ENCODE measurements at places on chromosomes 2 and 18.

DNA sequence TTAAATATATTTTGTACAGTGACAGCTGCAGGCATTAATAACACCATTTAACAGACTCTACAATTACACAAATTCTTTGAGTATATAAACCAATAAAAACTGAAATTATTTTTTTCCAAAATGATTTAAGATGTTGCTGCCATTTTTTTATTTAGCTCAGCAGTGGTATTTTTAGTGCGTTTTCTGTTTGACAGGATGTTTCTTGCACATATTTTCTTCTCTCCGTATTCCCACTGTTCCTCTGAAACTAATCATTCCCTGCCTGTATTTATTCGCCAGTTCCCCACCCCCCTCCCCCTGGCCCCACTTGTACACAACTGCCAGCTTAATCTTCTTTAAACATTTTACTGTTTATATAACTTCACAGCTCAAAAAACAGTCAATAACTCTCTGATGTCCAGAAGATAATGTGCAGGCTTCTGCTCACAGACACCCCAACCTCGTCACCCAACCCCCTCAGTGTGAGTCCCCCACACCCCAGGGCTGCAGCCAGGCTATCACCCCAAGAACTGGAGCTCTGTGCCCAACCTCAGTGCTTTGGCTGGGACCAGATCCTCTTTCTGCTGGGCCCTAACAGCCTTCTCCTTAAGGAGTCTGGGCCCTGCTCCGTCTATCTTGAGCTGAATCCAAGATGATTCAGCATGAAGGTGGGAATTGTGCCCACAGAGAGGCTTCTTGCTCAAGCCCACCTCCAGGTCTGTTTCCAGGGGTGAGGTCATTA lies 41.6 kb upstream of the MAP4K4 start:
- no peak for DNase-seq

DNA sequence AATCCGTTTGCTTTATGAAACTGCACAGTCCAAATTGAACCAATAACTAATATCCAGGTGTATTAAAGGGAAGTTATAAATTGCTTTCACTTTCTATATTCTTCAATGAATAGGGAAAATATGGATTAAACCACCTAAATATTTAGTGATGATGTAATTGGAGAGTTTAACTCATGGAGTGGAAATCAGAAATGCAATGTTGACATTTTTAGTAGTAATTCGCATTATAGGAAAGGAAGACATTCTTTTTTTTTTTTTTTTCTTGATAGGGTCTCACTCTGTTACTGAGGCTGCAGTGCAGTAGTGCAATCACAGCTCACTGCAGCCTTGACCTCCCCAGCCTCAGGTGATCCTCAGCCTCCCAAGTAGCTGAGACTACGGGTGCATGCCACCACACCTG lies 321.9 kb downstream of the RNF144A start:
- DNase-seq, result no peak

- DNase-seq, result no peak
These were observed 638 bp downstream of the ZNF521 start for GRCh38 chr18:25351280-25351775.

DNA sequence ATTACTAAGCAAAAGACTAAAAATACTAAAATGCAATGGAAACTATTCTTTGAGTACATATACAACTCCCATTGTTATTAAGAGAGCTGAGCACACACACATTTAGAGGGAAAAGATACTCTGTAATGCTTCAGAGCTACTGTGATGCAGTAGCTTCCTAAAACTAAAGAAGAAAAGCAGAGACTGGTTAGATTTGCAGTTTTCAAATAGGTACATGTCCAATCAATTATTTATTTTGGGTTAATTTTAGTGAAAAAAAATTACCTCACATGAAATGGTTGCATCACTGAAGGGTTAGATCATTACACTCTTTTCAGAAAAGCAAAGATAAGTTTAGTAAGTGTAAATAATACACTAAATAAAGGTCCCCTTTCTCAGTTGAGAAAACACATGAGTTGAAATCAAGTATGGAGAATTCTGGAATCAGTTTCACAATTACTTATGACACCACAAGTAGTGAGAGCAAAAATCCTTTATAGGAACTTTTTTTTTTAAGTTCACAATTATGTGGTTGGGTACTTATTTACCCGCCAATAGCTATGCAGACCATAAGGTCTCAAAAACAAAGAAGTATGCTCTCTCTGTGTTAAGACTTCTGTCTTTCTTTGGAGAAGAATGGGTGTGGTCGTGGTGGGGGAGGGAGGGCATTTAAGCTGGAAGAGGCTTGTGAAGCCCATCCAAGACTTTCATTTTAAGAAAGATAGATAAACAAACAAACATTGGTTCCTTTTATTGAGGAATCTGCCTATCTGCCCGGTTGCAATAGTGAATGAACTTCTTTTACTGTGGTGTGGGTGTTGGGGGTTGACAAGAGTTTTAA lies 25.3 kb upstream of the SERTAD2 start:
- DNase-seq, result no peak

DNA sequence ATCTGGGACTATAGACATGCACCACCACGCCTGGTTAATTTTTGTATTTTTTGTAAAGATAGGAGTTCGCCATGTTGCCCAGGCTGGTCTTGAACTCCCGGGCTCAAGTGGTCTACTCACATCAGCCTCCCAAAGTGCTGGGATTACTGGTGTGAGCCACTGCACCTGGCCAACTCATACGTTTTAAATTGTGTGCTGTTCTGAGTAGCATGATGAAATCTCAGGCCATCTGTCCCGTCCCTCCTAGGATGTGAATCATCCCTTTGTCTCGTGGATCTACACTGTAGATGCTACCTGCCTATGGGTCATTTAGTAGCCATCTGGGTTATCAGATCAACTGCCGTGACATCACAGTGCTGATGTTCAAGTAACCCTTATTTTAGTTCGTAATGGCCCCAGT lies 38.5 kb upstream of the RMP24 start:
- no peak for DNase-seq

DNA sequence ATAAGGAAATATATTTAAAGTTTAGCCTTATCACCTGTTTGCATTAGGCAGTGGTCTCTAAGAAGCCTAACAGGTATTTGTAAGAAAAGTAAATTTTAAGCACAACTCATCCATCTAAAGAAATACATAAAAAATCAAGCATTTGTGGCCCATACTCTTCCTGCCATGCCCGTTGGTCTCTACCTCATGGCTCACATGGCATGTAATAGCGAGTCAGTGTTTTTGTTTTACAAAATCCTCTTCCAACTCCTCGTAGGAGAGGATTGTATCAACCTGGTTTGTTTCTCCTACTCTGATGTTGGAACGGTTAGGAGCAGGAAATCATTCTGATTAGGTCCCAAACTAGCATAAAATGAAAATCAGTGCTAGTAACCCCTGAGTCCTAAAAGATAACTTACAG lies 91.8 kb downstream of the FMNL2 start:
- no peak for DNase-seq

GRCh38 chr2:10196948-10197696 lies 74.6 kb downstream of the RRM2 start:
- no peak for DNase-seq

DNA sequence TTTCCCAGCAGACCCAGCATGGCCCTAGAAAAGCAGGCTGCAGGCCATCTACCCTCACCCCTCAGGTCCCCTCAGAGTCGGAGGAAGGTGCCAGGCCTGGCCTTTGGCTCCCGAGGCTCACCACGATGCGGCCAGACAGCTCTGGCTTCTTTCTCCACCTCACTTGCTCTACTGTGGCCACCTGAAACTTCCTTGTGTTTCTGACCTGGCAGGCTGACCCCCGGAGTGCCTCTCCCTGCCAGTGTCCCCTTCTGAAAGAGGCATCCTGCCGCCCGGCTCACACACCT lies 375.0 kb upstream of the HS6ST1 start:
- DNase-seq, result no peak

DNA sequence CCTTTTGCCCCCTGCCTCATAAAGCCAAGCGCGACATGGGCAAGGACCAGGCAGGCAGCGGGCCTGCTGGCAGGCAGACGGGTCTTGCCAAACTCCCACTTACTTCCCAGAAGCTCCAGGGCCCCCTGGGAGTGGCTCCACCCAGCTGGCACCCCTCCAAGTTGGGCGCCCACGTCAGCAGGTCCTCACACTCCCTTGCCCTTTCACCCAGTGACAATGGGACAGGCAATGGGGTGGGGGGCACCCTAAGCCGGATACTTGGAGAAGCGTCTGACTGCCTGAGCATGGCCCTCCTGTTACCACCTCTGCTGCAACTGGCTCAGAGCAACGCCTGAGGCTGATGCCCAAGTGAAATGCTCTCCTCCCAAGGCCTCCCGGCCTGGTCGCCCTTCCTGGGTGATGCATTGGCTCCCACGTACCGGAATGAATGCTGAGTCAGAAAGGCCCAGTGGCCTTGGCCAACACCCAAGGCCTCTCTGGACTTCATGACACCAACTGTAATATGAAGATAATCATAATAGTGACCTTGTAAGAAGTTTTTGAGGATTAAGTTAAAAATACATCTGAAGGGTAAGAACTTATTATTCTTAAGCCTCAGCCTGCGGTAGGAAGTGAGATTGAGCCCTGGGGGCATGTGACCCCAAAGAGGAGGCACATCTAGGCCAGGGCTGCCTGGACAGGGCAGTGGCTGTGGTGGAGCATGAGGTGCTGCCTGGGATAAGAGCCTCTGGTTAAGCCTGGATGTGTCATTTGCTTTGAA lies 31.6 kb downstream of the KCNK3 start:
- DNase-seq, result no peak

- DNase-seq, result no peak
These were observed 601.7 kb upstream of the VRK2 start for GRCh38 chr2:57444752-57445430.

- DNase-seq, result no peak
These were observed 31.0 kb downstream of the CELF4 start for GRCh38 chr18:37534627-37535026.

DNA sequence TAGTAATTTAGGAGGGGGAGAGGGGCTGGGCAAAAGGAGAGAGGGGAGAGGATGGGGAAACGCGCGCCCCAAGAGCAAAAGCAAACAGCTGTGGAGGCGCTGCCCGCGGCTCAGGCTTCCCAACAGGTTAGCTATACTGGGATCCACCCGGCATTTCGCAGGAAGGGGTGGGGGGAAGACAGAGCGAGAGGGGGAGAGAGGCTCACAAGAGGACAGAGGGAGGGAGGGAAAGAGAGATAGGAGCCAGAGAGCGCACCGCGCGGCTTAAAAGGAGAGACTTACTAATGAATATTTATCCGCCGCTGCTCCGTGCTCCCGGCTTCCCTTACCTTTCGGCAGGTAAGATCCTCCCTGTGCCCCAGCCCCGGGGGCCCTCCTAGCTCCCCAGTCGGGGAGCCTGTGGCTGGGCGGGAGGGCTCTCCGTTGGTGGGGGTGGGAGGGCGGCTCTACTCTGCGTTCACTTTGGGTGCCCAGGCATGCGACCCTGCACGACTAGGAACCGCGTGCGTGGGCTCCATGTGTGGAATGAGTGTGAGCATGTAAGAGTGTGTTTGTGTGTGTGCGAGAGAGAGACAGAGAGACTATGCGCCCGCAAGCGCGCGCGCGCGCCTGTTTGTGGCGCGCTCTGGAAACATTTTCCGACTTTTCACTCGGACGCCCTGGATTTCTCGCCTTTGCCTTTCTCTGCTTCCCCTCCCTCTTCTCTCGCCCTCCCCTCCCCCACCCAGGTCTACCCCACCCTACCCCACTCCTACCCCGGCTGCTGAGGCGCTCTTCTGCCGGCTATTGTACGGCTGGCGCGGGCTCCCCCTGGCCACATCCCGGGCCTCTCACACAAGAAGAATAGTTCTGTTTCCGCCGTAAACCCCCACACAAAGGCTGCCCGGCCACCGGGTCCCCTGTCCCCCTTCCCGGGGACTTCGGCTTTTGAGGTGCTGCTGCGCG lies 7.2 kb upstream of the SIX3 start:
- no peak for DNase-seq

GRCh38 chr2:167706800-167707199 lies 540.6 kb downstream of the STK39 start:
- no peak for DNase-seq

DNA sequence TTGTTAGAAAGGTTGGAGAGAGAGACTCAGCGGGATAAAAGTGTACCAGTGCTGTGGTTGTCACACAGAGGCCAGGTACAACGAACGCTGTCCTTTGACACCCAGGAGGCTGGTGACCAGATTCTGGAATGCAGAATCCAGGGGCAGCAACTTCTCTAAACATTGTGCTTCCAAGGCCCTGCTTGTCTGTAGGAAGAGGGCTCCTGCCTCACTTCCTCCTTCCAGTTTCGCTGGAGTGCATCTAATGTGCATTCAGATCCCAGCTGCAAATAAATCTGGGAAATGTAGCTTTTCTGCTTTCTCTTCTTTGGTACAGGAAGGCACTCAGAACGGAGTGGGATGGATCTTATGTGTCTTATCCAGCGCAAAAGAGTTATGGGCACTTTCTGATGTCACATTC lies 171.8 kb upstream of the ATP5MC3 start:
- no peak for DNase-seq

GRCh38 chr2:123732563-123732962 lies 292.5 kb upstream of the CNTNAP5 start:
- no peak for DNase-seq

- DNase-seq, result no peak
These were observed 105.3 kb downstream of the TSN start for GRCh38 chr2:121860758-121861227.

- peak; percentile 12 for DNase-seq
These were observed 45.6 kb downstream of the ZNF519 start for GRCh38 chr18:14086458-14087231.

- DNase-seq, result no peak
These were observed 2.4 kb upstream of the VPS54 start for GRCh38 chr2:64021578-64021977.

DNA sequence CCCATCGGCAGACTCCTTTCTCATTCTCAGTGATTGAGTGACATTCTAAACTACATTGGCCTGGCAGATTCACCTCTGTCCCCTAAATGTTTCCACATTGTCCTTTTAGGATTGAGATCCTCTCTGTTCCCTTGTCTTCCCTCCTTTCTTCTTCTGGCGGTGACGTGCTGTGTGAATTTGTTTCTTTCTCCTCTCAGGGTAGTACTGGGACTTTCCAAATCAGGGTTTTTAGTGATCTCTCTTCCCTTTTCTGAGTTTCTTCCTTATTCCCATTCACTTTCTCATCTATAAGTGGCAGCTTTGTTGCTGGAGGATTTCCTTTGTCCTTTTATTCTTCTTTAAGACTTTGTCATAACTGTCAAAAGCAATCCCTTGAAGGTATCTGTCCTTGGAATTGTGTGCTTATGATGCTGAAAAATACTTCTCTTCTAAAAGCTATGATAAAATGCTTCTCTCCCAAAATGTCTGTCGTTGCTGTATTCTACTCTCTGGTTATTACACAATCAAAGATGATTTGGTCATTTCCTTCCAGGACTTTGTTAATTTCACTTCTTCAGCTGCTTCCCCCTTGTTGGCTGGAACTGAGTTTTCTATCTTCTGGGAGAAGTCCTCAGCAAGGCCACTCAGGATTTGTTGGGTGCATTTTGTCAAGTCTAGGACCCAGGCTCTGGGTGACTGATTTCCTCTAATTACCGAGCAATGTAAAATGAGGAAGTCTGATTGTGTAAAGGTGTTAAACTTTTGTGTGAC lies 4.9 kb upstream of the IL1B start:
- DNase-seq, result no peak

GRCh38 chr2:11160731-11161455 lies 5.6 kb downstream of the SLC66A3 start:
- DNase-seq, result peak; percentile 39

- no peak for DNase-seq
These were observed 20.9 kb upstream of the TFPI start for GRCh38 chr2:187574969-187575750.

All from activated CD4-positive, alpha-beta T cell treated with anti-CD3 and anti-CD28 coated beads, Interleukin-2, amount 10 ng/mL, durations not matched to agents 7 days and 5 days (primary cell).